Germinal center (tissue), 1 donor: ENCODE measurements at places on chromosomes 6 and 20.

DNA sequence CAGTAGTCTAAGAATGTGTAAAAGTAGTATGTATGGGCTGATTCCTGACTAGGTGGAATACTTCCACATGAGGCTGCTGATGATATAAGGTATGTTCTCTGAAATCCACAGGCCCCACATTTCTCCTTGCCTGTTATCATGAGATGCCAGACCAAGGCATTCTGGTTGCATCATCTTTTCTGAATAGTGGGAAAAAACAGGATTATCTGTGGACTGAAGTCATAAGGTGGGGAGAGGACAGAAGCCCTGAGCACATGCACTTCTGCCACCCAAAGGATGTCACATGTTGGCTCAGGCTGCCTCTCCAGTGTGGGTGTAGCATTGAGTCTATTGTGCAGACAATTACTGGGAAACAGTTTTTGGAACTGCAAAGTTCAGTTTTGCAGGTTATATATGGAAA is 184.5 kb upstream of the RAB32 start:
- DNase-seq, result no peak

DNA sequence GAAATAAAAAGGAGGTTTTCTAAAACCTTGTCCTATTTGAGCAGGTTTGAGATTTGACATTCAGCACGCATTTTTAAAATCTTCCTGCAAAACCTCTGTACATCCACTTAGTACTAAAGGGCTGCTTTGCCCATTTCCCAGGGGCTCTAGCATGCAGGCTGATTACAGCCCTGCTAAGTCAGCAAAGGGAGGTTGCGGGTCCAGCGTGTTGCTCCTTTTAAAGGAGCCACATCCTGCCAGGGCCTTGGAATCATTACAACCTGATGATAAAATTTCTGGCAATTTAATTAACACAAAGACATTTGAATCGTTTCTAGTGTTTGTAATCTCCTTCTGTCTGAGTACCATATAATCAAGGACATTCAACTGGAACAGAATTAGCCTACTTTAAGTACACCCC is 455.1 kb upstream of the CITED2 start:
- DNase-seq, result no peak

GRCh38 chr20:1171461-1172093 is 13.2 kb downstream of the TMEM74B start:
- no peak for DNase-seq

GRCh38 chr6:151900256-151900655 is 92.8 kb downstream of the ESR1 start:
- DNase-seq, result no peak

GRCh38 chr6:44223319-44224028 is at the start of gene SLC29A1:
Gene SLC29A1, plus strand, starts transcription at chr6:44223595. Its CDS starts 3,719 bp downstream, at chr6:44227314.
- peak; percentile 97 for DNase-seq

- DNase-seq, result no peak
Measured at GRCh38 chr6:158847786-158848185, 28.6 kb upstream of the EZR start.

DNA sequence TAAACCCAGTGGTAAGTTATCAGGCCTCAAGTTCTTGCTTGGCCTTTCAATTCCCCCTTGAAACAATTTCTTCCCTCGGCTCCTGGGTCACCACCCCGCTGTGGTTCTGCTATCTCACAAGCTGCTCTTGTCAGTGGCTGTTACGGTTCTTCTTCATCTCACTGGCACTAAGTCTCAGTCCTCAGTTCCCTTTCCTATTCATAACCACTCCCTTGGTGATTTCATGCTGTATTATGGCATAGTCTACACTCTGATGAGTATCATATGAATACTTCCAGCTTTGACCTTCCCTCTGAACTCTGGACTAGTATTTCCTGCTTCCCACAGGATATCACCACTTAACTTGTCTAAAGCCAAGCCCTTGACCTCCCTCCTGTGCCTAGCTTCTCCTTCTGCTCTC is 7.9 kb downstream of the TAAR1 start:
- DNase-seq, result peak; percentile 9

GRCh38 chr20:50536333-50536732 is 26.1 kb downstream of the PTPN1 start:
- DNase-seq, result no peak

DNA sequence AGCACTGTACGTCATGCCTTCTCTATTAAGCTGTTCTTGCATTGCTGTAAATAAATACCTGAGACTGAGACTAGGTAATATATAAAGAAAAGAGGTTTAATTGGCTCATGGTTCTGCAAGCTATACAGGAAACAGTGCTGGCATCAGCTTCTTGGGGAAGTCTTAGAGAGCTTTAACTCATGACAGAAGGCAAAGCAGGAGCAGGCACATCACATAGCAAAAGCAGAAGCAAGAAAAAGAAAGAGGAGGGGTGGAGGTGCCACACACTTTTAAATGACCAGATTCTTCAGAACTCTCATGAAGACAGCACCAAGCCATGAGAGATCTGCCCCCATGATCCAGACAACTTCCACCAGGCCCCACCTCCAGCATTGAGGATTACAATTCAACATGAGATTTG is 30.1 kb downstream of the CYB5R4 start:
- no peak for DNase-seq

GRCh38 chr20:43586641-43587040 is 4.1 kb upstream of the IFT52 start:
- DNase-seq, result no peak

- no peak for DNase-seq
Measured at GRCh38 chr6:106823058-106823457, 151.5 kb downstream of the CD24 start.

DNA sequence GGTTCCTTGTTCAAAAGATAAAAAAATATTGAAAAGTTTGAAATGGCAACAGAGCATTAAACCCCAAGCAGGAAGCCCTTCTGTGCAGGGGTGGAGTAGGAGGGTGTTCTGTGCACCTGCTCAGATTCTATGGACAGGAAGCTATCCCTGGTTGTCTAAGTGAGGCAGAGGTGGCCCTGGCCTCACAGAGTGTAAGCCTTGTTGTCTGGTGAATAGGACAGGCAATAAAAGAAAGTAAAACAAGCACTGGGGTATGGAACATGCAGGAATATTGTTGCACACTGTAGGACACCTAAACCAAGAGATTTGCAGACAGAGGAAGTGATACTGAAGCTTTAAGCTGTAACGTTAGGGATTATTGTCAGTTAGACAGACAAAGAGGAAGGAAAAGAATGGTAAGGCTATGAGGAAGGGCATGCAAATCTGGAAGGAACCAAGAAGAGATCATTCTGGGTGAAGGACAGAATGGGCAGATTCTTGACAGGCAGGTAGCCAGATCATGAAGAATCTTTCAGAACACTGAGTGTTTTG is 66.8 kb downstream of the TBC1D7 start:
- DNase-seq, result peak; percentile 59
